ENCODE measurements at places on chromosomes 7 and 10. TPM values are rescaled to one million over a fixed set of nuclear protein-coding genes. Genes with fewer than 3 reads are reported as not detected.

BAIAP2L1 gene
- not detected for total RNA-seq

KCNIP2 gene
- 4.3 TPM for total RNA-seq

TMEM270 gene
- total RNA-seq = not detected

PDE6C gene
- not detected for total RNA-seq

PTCD1 gene
- 7.6 TPM for total RNA-seq

HOXA6 gene
- total RNA-seq = 10.2 TPM

PNLIPRP1 gene
- total RNA-seq = not detected

BICC1 gene
- not detected for total RNA-seq

FIGNL1 gene
- 41.5 TPM for total RNA-seq

CYP2C19 gene
- total RNA-seq = not detected

IKZF1 gene
- total RNA-seq = 163 TPM

TWIST1 gene
- total RNA-seq = not detected

RBM20 gene
- 1.0 TPM for total RNA-seq

POT1 gene
- total RNA-seq = 42.1 TPM

ELFN1 gene
- total RNA-seq = not detected

RHOBTB1 gene
- 0.07 TPM for total RNA-seq

FAM3C gene
- 27.6 TPM for total RNA-seq

ANXA7 gene
- total RNA-seq = 86.6 TPM

HOXA4 gene
- 2.0 TPM for total RNA-seq

NEUROD6 gene
- total RNA-seq = not detected

KCP gene
- 1.4 TPM for total RNA-seq

BCL7B gene
- 51.7 TPM for total RNA-seq

CACNB2 gene
- total RNA-seq = not detected

AS3MT gene
- not detected for total RNA-seq

RPEL1 gene
- total RNA-seq = not detected

ANKRD30A gene
- not detected for total RNA-seq

CD36 gene
- not detected for total RNA-seq

TMEM229A gene
- not detected for total RNA-seq

ODAD2 gene
- total RNA-seq = not detected

CALCR gene
- not detected for total RNA-seq

RPS24 gene
- 2,059 TPM for total RNA-seq

PRLHR gene
- total RNA-seq = not detected

MMD2 gene
- total RNA-seq = not detected

TMEM130 gene
- 0.57 TPM for total RNA-seq

FAM25C gene
- not detected for total RNA-seq

TFEC gene
- total RNA-seq = 2.2 TPM

LRIT1 gene
- total RNA-seq = not detected

ZPBP gene
- total RNA-seq = not detected

CLDN4 gene
- total RNA-seq = 1.0 TPM

CNPY1 gene
- not detected for total RNA-seq

VWDE gene
- not detected for total RNA-seq

OTUD1 gene
- total RNA-seq = 9.1 TPM

SNX10 gene
- 32.9 TPM for total RNA-seq

GIMAP8 gene
- not detected for total RNA-seq

LRIT2 gene
- not detected for total RNA-seq

EN2 gene
- not detected for total RNA-seq

OR13A1 gene
- 17.4 TPM for total RNA-seq

COMTD1 gene
- 37.6 TPM for total RNA-seq

Measured in OCI-LY7 (cell line).